Activated T-cell treated with anti-CD3 and anti-CD28 coated beads for 24 hours (primary cell): ENCODE measurements at places on chromosomes 6 and 20.

DNA sequence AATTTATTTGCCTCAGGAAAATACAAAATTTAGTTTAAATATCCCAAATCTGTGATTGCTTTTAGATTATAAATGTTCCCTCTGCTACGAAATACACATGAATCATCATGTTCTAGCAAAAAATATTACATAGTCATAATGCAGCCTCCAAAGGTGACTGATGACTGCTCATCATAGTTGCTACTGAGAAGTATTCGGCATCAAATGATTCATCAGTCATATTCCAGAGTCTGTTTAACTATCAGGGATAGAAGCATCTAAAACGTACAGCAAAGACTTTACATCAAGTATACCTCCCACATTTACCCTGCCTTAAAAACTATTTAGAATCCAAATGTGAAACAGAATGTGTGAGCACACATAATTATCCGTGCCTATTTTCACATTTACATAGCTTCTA lies 626.0 kb downstream of the CDH26 start:
- no peak for DNase-seq

DNA sequence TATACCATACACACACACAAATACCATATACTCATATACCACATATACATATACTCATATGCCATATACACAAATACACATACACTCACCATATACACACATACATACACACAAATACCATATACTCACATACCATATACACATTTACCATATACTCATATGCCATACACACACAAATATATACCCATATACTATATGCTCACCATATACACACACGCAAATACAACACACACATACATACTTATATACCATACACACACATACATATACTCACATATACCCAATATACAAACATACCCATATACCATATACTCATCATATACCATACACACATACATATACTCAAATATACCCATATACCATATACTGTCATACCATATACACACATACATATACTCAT lies 99.2 kb downstream of the ZMYND8 start:
- no peak for DNase-seq

DNA sequence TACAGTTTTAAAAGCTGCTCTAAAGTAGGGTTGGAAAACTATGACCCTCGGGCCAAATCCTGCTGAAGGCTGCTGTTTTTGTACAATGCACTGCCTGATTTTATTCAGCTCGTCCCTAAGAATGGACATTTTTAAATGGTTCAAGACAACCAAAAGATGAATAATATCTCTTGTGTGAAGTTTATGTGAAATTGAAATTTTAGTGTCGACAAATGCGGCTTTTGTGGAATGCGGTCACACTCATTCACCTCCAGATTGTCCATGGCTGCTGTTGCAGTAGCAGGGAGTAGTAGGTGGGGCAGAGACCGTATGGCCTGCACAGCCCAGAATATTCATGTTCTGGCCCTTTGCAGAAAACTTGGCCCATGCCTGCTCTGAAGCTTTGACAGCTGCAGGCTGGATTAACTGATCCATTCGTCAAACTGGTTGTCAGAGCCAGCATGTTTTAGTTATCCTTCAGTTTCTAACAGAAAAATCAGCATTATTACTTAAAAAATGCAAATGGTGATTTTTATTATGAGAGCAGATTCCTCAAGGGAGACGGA lies 91.6 kb downstream of the PSMG4 start:
- DNase-seq = no peak

DNA sequence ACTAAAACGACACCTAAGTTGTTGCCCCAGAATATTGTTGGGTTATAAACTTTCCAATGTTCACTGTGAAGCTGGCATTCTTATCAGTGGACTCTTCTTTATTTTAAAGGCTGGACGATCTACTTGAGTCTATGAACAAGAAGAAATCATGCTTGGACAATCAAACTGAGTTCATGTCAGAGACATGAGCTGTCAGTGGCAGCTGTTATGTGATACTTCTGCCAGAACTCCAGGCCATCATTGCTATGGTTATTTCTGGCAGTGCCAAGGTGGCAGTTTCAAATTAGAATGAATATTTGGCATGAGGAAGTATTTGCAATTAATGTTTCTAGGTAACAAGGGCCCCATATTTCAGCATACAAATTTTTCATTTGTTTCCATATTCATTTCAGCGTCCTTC lies 417.3 kb downstream of the LMBRD1 start:
- DNase-seq = no peak

GRCh38 chr20:60986506-60987156 lies 265.4 kb upstream of the CDH4 start:
- DNase-seq = no peak

DNA sequence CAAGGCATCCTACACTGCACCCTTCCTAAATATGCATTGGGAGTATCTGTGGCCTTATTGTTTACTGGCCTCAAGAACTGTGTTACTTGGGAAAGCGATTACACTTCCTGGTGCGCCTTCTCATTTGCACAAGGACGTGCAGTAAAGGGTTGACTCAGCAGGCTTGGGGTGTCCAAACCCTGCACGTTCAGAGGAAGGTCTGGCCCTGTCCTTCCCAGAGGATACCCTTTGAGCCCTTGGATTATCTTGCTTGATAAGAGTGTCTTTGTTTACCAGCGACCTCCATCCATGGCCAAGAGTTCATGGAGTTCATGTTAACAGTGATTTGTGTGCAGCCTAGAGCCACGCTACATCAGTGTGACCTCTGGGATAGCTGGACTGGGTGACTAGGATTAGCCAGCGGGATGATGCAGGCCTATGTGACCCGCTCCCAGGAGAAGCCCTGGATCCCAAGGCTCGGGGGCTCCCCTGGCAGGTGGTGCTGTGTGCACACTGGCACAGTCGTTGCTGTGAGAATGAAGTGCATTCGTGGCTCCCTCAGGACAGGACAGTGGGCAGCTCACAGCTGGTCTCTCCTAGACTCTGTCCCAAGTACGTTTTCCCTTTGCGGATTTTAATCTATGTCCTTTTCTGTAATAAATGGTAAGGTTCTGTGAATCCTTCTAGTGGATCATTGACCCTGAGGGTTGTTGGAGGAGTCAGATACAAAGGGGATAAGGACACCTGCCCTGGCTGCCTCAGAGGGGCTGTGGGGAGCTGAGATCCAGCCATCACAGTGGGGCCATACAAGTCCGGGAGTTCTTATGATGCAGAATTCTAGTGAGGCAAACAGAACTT lies 73.5 kb downstream of the TTLL2 start:
- DNase-seq = no peak

GRCh38 chr20:52631469-52631868 lies 340.7 kb upstream of the TSHZ2 start:
- no peak for DNase-seq

GRCh38 chr6:53239526-53239925 lies 90.9 kb upstream of the GCM1 start:
- DNase-seq = no peak

DNA sequence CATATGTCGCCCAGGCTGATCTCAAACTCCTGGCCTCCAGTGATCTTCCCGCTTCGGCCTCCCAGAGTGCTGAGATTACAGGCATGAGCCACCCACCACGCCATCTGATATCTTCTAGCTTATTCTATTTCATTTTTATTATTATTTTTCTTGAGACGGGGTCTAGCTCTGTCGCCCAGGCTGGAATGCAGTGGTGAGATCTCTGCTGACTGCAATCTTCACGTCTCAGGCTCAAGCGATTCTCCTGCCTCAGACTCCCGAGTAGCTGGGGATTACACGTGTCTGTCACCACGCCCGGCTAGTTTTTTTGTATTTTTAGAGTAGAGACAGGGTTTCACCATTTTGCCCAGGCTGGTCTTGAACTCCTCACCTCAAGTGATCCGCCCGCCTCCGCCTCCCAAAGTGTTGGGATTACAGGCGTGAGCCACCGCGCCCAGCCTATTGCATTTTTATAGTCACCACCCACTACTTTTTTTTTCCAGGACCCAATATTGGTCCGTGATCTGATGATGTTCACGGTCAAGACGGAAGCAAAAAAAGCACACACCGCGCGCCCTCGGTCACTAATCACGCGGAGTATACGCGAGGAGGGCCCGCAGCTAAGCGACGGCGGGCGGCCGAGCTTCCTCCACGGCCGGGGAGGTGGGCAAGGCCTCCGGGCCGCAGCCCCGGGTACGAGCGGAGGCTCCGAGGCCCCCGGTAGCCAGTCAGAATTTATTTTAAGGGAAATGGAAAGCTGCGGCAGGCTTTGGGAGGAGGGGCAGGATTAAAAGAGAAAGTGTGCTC lies 1.1 kb upstream of the LSM14B start:
- DNase-seq = no peak

GRCh38 chr6:31617010-31617409 lies 2.0 kb downstream of the AIF1 start:
- no peak for DNase-seq

DNA sequence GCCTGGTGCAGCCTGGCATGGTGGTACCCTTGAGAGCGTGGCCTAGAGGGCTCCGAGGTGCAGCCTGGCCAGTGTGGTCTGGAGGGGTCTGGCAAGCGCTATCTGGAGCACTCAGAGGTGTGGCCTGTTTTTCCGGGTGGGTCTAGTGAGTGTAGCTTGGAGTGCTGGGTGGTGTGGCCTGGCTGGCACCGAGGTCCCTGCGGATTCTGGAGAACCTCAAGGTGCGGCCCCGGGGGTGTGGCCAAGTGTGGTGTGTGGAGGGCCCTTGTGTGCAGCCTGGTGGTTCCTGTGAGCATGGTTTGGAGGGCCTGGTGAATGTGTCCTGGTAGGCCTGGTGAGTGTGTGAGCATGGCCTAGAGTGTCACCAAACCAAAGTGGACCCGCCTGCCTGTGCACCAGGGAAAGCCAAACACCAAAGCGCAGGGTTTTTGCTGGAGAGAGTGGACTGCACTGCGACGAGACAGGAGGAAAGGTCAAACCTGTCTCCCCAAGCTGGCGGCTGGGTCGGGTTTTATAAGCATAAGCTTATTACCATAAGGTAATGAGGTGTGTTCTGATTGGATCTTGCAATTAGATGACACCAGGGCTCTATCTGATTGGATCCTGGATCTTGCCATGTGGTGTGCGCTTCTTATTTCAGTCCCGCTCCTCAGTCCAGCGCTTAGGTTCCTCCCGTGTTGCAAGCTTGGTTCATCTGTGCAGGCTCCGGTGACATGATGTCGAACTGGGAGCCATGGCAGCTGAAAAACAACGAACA lies 35.7 kb downstream of the IGF2R start:
- no peak for DNase-seq
